ENCODE measurements at places on chromosomes 5 and 9. TPM values are rescaled to one million over a fixed set of nuclear protein-coding genes. Genes with fewer than 3 reads are reported as not detected.

COL15A1 gene
- 0.36 TPM for total RNA-seq

LTC4S gene
- not detected for total RNA-seq

GPR150 gene
- total RNA-seq: 0.07 TPM

DIMT1 gene
- 42.0 TPM for total RNA-seq

PDE8B gene
- 0.82 TPM for total RNA-seq

BHMT2 gene
- total RNA-seq: not detected

CTXN3 gene
- not detected for total RNA-seq

GLRA1 gene
- not detected for total RNA-seq

SUSD3 gene
- total RNA-seq: 0.62 TPM

FABP6 gene
- total RNA-seq: 0.87 TPM

CEL gene
- 0.58 TPM for total RNA-seq

CD14 gene
- 5.6 TPM for total RNA-seq

C1QTNF2 gene
- 0.14 TPM for total RNA-seq

PCDHB8 gene
- total RNA-seq: 0.42 TPM

All from A549 treated with CpdA at 1 μM for 4 hours (cell line).